A673 (cell line): ENCODE measurements at places on chromosomes 2 and 18.

DNA sequence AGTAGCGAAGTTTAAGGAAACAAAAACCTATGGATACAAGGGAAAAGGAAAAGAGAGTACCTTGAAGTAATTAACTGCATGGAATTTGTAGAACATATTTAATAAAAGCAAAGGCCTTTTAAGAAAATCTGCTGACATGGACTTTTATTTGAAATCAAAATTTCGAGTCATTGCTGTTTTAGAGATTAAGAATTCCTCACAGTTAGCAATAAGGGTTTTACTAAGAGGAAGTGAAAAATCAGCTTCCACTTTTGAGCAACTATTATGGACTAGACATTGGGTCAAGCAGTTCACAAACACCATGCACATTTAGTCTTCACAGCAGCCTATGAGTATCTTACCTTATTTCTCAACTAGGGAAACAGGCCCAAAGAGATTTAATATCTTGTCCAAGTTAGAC, 876.3 kb downstream of the BCL11A start:
- H3K4me3 ChIP-seq = no peak overlapping the region
- DNase-seq = no peak
- no peaks in the 10 kb centered on the region for H3K4me1 ChIP-seq
- no peaks in the 10 kb centered on the region for H3K36me3 ChIP-seq
- no peaks in the 10 kb centered on the region for H3K27me3 ChIP-seq

GRCh38 chr2:128134573-128134972, 43.6 kb downstream of the UGGT1 start:
- no peaks in the 10 kb centered on the region for H3K27me3 ChIP-seq
- no peak overlapping the region for H3K27ac ChIP-seq
- no peak overlapping the region for H3K4me3 ChIP-seq
- H3K36me3 ChIP-seq = peaks cover 73% of the 10 kb centered on the region
- no peaks in the 10 kb centered on the region for H3K4me1 ChIP-seq
- DNase-seq = no peak

- H3K4me1 ChIP-seq = no peaks in the 10 kb centered on the region
- no peak overlapping the region for H3K4me3 ChIP-seq
- H3K27ac ChIP-seq = no peak overlapping the region
- no peaks in the 10 kb centered on the region for H3K36me3 ChIP-seq
- DNase-seq = no peak
Measured at GRCh38 chr2:205323929-205324328, 358.4 kb upstream of the NRP2 start.

DNA sequence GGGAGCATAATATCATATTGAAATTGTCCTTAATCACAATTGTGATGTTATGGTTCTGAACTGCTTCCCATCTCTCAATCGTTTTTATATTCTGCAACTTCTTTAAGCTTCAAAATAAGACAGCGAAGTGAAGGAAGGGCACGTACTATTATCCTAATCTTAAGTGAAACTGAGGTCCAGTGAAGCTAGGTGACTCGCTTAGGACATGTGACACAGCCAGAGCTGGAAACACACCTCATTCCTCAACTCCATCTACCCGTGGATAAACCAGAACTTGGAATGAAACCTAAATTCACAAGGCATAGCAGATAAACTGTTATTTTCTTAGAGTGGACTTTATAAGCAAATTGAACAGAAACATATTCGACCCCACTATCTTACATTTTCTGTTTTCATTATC, 191.2 kb upstream of the PXDN start:
- H3K4me1 ChIP-seq = no peaks in the 10 kb centered on the region
- no peak for DNase-seq

DNA sequence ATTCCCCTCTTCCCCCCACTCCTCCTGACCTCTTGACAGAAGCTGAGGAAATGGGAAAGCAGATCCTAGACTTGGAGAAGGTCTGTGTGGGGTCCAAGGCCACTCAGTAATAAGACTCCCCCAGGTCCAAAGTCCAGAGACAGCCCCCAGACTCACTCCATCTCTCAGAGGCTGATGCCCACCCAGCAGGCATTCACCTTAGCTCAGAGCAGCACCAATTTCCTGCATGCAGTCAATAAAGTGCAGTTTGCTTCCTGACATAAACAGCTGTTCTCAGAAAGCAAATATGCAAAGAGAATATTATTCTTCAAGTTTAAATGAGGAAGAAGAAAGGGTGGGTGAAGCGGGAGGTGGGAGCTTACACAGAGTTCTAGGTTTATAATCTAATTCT, 84.1 kb upstream of the RTN4 start:
- H3K27me3 ChIP-seq = no peaks in the 10 kb centered on the region
- no peak for DNase-seq
- H3K36me3 ChIP-seq = no peaks in the 10 kb centered on the region
- peak overlapping the region; percentile 30 for H3K4me3 ChIP-seq

DNA sequence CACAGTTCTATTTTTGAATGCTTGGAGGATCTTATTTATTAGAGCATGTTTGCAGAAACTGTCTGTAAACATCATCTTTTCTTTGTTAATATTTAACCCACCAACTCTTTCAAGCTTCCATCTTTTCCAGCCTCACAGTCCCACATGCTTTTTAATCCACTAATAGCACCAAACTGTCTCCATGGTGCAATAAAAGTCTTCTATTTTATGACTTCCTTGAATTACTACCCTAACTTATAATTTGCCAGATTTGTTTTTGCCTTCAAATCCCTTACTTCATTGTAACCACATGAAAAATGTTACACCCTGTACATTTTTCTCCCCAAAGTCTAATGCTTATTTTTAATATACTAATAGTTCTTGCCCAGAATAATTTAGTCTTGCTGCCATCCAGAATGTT, 792.6 kb downstream of the PLCL1 start:
- no peak overlapping the region for H3K4me3 ChIP-seq
- no peak for DNase-seq
- H3K27me3 ChIP-seq = peaks cover 10% of the 10 kb centered on the region
